ENCODE measurements at places on chromosomes 16 and 17.

DNA sequence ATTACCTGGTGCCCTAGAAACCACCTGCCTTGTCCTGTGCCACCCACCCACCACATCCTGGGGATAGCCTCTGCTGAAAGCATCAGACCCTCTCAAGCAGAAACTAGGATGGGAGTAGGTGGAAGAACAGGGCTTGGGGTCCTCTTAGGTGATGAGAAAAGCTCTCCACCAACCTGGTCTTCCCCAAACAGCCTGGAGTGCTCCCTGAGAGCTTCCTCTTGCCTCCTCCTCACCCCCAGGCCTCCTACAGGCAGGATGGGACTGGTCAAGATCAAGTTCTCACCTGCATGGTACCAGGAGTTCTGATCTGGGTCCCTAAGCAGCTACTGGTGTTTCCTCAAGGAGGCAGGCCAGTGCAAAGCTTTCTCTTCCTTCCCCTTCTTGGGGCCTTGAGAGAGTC lies 15.4 kb downstream of the WNT9B start:
- DNase-seq, result no peak

- DNase-seq, result no peak
Measured at GRCh38 chr16:84986102-84986501, 25.2 kb downstream of the ZDHHC7 start.

- no peak for DNase-seq
Measured at GRCh38 chr17:28333083-28333746, 2.1 kb downstream of the IFT20 start.

DNA sequence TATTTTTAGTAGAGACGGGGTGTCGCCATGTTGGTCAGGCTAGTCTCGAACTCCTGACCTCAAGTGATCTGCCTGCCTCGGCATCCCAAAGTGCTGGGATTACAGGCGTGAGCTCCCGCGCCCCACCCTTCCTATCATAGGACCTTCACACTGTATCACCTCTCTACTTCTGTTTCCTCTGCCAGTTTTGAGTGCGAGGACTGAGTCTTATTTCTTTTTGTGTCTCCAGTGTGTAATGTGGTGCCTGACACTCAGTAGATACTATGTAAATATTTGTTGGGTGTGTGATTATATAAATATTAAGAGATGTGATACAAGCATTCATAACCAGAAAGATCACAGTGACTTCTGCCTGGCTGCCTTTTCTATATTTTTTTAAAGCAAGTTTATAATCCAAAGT lies 10.5 kb downstream of the PRKCA start:
- DNase-seq, result no peak

DNA sequence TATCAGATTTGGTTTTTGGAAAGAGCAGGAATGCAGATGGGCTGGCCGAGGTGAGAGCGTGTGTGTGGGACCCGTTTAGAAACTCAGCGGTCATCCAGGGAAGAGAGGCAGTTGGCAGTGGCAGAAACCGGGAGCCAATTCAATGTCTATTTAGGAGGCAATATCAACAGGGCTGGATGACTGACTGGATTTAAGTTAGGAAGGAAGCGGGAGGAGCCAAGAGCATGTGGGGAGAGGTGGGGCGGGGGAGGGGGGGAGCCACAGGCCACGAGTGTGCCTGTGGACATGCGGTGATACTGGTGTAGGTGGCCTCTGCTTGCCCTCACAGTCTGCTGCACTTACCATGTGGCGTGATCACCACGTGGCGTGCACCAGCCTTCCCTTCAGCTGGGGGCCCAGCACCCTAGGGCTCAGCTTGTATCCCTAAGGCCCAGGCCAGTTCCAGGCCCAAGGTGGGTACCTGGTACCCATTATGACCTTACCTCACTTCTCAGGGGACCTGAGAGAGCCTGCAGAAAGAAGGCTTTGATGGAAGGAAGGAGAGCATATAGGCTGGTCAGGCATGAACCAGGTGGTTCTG lies 10.8 kb upstream of the TPPP3 start:
- no peak for DNase-seq

- DNase-seq, result no peak
Measured at GRCh38 chr16:73280388-73280787, 232.5 kb upstream of the ZFHX3 start.

GRCh38 chr17:44279666-44280391 lies 11.9 kb upstream of the SLC4A1 start:
- DNase-seq, result peak; percentile 78

DNA sequence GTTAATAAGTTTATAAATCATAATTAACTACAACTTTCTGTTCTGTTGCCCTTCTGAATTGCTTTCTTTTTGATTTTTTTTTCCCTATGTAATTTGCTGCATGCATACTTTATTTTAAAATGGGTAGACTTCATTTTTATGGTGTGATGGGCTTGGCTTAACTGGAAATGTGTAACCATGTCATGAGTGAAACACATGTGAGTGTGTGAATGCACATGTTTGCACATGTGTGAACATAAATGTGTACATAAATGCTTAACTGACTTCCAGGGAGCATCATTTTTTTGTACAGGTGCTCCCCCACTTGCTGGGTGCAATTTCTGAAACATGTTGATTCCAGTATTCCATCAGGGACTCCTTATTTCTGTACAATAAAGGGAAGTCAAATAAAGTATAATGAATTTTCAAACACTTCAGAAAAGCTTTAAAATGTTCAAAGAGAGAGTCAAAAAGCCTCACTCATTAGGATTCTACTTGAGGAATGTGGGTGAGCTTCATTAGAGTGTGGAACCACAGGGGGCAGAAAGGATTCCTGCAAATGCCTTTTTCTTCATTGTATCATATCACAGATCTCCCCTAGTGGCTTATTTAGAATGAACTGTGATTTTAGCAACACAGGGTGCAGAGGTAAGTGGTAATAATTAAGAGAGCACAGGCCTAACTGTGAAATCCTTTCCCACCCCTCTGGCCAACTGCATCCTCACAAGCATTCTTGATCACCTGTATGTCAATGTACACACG lies 31.7 kb upstream of the CDH11 start:
- no peak for DNase-seq

GRCh38 chr16:56119133-56119532 lies 72.2 kb upstream of the GNAO1 start:
- DNase-seq, result no peak

- no peak for DNase-seq
Measured at GRCh38 chr17:37062021-37062420, 113.3 kb downstream of the AATF start.

DNA sequence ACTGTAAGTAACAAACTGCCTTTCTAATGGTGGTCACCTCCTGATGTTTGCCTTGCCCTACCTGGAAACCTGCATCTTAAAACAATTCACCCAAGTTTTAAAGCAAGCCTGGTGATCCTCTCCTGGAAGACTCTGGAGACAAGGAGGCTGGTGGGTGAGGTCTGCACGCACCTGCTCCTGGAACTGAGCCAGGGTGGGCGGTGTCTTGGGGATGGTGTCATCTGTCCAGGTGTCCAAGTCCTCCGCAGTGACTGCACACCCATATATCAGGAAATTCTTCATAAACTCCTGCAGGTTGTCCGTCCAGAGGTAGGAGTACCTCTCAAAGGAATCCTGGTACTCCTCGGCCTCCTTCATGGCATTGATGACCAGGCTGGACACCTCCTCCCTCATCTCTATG lies 44.9 kb downstream of the DNAH17 start:
- DNase-seq, result peak; percentile 75

DNA sequence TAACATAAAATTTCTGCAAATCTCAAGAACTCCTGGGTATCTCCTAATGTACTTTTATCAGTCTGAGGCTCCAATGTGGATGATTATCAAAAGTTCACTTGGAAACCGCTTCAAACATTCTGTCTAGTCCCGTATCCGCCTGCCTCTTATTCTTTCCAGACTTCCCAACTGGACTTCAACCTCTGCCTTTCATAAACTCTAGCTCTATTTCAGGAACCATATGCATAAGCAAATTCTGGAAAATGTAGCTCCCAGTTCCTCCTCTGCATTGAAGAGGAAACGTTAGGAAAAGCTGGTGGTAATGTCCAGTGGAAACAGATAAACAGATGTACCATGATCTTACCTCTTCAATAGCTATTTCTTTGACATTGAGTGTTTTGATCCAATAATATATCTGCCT lies 285.0 kb downstream of the KCNJ2 start:
- DNase-seq, result no peak

DNA sequence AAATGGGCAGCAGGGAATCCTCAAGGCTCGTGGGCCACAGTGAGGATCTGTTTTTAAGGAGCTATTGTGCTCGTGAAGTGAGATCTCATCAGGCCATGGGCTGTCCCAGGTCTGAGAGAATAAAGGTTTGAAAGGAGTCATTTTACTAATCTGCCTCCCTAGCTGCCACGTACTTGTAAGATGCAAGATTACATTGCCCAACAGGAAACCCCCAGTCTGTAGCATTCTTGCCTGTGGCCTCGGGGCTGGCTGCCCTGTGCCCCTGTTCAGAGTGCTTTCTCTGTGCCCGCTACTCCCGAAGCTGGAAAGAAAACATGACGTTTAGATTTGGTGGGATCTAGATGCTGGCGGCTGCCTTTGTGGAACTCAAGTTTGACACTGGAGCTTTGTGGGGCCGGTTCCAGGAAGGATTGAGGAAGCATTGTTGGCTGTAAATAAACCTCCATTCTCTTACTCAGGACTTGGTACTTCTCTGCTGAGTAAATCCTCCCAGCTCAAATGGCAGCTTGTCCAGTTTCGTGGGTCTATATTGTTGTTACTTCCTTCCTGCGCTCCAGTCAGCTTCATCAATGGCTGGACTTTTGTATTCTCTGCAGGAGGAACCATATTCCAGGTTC lies 21.2 kb downstream of the SAP30BP start:
- DNase-seq, result no peak

DNA sequence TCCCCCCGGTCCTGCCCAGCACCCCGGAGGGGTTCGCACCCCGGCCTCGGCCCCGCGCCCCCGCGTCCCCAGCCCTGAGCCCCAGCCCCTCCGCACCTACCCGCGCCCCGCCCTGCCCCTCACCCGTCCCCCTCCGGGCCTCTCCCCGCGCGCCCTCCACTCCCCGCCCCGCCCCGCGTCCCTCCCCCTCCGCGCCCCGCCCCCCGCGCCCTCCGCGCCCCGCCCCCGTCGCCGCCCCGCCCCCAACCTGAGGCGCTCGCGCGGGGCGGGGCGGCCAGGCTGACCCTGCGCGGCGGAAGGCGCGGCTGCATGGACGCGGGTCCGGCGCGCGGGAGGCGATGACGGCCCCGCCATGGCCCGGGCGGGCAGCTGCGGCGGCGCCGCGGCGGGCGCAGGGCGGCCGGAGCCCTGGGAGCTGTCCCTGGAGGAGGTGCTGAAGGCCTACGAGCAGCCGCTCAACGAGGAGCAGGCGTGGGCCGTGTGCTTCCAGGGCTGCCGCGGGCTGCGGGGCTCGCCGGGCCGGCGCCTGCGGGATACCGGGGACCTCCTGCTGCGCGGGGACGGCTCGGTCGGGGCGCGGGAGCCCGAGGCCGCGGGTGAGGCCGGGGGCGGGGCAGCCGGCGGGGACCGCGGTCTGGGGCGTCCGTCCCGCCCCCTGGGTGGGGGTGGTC lies at the start of gene SPIRE2:
TSS of gene SPIRE2 (plus strand) at position 277 of the 671 bp plus-strand sequence. CDS start at position 353, 76 bp downstream.
- DNase-seq, result peak; percentile 82

GRCh38 chr17:57876023-57876865 lies 26.4 kb upstream of the MRPS23 start:
- no peak for DNase-seq

- no peak for DNase-seq
Measured at GRCh38 chr17:75776386-75777295, 8.0 kb upstream of the UNK start.

DNA sequence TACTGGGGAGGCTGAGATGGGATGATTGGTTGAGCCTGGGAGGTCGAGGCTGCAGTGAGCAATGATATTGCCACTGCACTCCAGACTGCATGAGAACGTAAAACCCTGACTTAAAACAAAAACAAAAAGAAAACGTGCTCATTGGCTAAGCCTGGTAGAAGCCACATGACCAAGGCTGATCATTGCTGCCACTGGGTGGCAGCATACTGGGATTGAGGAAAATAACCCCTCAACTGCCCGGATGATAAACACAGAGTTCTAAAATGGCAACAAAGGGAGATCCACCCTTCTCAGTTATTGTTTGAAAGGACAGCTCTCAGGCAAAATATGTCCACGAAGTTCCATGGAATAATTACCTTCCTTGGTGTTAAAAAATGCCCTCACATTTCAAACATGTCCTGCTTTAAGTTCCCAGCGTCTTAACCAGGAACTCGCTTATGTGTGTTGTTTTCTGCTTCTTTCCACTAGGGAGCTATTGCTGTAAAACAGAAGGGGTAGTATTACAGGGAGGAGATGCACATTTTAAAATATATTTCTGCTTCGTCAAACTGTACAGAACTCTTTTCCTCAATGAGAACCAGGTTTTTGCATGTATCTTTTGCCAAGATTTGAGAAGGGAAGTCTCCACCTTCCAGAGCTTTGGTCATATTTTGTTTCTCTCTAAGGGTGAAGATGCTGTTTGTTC lies 675.3 kb downstream of the MAF start:
- DNase-seq, result peak; percentile 39

DNA sequence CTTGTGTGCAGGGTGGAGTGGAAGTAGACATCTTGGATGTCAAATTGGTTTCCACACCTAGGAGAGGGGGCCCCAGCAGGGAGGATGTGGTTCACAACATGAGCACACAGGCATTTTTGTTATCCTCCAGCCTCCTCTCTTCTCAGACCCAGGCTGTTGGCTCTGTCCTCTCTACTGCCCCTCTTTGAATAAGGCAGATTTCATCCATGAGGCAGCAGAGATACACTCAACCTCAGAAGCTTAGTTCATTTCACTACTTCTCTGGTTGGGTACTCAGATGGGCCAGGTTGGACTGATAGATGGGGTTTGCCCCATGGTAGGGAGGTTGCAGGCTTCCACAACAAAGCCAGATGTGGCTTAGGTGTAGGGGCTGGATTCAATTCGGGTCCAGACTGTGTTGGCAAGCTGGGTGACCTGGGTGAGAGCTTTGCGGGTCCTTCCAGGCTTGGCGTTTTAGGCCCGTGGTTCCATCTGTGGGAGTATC lies 22.2 kb upstream of the NFATC3 start:
- no peak for DNase-seq

GRCh38 chr17:80738020-80738808 lies 193.6 kb downstream of the RPTOR start:
- no peak for DNase-seq

- DNase-seq, result no peak
Measured at GRCh38 chr17:28357901-28358197, 522 bp upstream of the POLDIP2 start.

DNA sequence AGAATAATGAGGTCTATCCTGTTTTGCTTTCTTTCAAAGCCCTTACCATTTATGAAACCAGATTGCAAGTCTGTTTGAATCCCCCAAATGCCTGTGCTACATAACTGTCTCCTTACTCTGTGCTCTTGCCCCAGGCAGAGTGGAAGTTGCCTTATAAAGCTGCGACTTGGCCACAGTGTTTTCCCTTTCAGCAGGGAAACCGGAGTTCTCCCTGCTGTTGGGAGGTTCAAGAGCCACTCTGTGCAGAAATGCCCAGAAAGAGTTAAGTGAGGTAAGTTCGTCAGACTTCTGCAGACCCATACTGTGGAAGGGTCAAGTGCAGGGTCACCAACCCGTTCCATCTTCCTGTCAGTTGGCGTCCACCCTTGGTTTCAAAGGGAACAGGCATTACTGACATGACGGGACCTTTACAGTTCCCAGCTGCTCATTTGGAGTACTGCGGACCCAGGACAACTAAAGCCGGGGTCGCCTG lies 508.9 kb downstream of the WWOX start:
- DNase-seq, result no peak

- no peak for DNase-seq
Measured at GRCh38 chr16:12356632-12357340, 380.3 kb downstream of the SNX29 start.

- DNase-seq, result no peak
Measured at GRCh38 chr16:48816393-48816792, 206.4 kb upstream of the N4BP1 start.

- DNase-seq, result no peak
Measured at GRCh38 chr17:27471321-27472269, 15.3 kb downstream of the KSR1 start.

Measured in Calu3 (cell line).